ENCODE measurements at places on chromosomes 5 and 9.
A peak's percentile ranks its signal among the peaks of the same experiment; 100 is the strongest.

- DNase-seq, result no peak
These were observed 34.7 kb downstream of the WHRN start for GRCh38 chr9:114470581-114470980.

GRCh38 chr9:122827761-122828093 is 661 bp downstream of the PDCL start:
- DNase-seq, result no peak

- DNase-seq, result no peak
These were observed 440.4 kb downstream of the DMRT2 start for GRCh38 chr9:1490341-1491232.

GRCh38 chr5:54915466-54916027 is 69.8 kb downstream of the ESM1 start:
- no peak for DNase-seq

- DNase-seq, result no peak
These were observed 228.3 kb downstream of the CACNA1B start for GRCh38 chr9:138105561-138106505.

- DNase-seq, result no peak
These were observed 831 bp downstream of the KLHL3 start for GRCh38 chr5:137734962-137735554.

DNA sequence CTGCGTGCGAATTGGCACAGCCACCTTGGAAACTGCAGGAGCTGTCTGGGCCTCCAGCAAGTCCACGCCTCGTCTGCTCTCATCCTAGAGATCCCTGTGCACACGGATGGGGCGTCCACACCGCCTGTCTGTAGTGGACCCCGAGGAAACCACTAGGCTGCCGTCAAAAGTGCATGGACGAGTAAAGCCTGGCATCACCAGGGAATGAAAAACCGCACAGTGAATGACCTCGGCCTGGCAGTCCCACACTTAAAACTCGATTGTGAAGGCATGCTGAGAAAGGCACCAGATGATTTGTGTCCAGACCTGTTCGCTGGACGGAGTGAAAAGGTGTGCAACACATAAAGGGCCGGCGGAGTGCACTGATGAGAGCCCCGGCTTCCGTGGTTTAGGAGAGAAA is 50.8 kb downstream of the MRPL36 start:
- no peak for DNase-seq

GRCh38 chr9:25415718-25416117 is 262.5 kb downstream of the TUSC1 start:
- no peak for DNase-seq

- DNase-seq, result no peak
These were observed 126.1 kb upstream of the VCAN start for GRCh38 chr5:83345423-83345822.

DNA sequence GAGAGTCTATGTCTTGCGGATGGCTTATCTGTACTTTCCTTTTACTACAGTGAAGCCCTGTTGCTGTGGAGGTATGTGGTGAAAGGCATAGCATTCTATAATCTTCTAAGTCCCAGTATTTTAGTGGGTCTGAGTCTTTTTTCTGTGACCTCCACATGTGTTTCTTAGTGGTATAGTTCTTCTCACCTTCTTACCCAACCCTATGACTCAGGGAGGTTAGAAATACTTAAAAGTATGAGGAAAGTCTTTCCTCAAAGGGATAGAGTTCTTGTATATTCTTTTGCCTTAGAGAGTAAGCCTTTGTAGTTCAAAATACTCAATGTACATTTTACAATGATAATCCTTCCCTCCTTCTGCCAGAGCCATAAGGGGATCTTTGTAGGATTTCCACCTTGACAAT is 621.9 kb upstream of the CTNND2 start:
- DNase-seq, result no peak

GRCh38 chr5:54757541-54757940 is 227.9 kb downstream of the ESM1 start:
- no peak for DNase-seq

DNA sequence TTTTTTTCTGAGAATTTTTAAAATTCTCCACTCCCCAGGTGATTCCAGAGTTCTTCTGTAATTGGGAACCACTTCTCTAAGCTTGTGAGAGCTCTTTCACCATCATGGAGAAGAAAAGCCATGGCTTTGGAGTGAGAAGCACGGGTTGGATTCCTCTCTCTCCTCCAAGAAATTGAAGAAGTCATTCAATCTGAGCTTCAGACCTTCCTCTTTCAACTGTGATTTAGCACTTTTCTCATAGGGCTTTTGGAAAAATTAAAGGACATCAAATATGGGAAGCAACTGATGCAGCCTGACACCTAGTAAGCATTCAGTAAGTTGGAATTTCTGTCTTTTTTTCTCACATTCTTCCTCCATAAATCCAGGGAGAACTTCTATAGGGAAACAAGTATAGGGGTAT is 580.4 kb upstream of the KLF4 start:
- DNase-seq, result no peak

DNA sequence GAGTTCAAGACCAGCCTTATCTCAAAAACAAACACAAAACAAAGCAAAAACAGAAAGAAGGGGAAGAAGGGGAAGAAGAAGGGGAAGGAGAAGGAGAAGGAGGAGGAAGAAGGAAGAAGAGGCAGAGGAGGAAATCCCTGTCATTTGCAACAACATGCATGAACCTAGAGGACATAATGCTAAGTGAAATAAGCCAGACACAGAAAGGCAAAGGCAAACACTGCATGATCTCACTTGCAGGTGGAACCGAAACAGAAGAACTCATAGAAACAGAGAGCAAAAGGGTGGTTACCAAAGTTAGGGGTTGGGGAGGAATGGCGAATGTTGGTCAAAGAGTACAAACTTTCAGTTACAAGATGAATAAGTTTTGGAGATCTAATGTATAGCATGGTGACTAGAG is 135.4 kb downstream of the UGCG start:
- no peak for DNase-seq

DNA sequence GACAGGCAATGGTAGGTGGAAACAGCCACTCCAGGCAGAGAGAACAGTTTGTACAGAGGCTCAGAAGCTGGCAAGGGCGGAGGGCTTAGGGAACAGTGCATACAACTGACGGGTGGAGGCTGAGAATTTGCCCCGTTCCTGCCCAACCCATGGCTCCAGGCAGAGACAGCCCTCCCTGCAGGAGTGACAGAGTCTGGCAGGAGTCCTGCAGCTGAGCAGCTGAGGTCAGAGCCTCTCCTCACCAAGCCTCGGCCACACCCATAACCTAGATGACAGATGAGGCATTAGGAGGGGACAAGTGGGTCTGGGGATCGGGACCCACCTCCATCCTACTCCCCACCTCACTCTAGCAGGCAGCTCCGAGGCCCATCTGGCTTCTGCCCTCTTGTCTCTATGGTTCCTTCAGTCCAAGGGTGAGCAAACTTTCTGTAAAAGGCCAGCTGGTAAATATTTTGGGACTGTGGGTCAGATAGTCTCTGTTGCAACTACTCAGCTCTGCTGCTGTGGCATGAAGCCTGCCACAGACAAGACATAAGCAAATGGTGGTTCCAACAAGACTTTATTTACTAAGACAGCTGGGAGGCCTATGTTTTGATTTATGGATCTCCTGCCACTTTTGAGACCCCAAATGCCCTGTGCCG is 83.7 kb downstream of the SH3TC2 start:
- no peak for DNase-seq

GRCh38 chr5:123116757-123117156 is 27.7 kb downstream of the PRDM6 start:
- DNase-seq, result no peak

GRCh38 chr5:58631895-58632294 is 49.0 kb downstream of the RAB3C start:
- no peak for DNase-seq

DNA sequence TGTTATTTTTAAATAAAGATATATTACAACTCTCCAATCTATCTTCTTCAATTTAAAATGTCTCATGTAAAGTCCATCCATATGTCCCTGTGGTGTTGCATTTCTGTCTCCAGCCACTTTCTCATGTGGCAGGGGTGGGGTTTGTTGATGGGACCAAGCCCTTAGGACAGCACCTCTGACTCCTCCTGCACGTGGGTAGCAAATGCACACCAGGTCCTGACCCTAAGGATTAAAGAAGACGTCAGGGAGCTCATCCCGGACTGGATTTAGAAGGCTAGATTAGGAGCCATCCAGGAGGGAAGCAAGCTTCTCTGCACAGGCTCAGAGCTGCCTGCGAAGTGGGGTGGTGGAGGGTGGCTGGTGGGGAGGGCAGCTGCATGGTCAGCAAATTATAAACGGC is 38.9 kb upstream of the FAM120AOS start:
- no peak for DNase-seq

- DNase-seq, result no peak
These were observed 36.6 kb upstream of the CDH12 start for GRCh38 chr5:22889720-22890119.

DNA sequence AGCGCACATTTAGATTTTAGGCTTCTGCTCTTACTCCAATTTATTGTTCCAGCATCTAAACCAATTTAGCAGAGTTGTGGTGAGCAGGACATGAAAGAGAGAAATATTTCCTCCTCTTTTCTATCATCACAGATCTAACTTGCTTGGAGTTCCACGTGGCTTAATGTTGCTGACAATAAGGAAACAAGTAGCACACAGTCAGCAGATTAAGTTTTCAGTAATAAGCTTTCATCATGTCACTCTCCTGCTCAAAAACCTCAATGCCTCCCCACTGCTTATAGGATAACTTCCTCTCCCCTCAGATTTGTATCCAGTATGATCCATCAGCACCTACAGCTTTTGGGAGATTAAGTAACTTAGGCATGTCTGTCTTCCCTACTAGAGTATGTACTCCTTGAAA is 10.4 kb upstream of the SSBP2 start:
- no peak for DNase-seq

DNA sequence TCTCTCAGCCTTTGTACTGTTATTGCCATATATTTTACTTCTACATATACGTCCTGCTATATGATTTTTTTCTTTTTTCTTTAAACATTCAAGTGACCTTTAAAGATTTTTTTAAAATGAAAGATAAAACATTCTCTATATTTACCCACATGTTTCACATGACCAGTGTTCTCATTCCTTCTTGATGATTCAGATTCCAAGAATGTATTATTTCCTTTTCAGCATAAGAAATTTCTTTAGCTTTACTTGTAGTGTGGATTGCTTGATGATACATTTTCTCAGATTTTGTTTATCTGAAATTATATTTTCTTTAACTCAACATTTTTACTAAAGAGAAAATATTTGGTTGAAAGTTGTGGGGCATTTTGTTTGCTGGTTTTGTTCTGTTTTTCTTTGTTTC is 792.1 kb downstream of the BRINP1 start:
- DNase-seq, result no peak

- DNase-seq, result no peak
These were observed 72.4 kb upstream of the FBXW11 start for GRCh38 chr5:172078726-172079345.

DNA sequence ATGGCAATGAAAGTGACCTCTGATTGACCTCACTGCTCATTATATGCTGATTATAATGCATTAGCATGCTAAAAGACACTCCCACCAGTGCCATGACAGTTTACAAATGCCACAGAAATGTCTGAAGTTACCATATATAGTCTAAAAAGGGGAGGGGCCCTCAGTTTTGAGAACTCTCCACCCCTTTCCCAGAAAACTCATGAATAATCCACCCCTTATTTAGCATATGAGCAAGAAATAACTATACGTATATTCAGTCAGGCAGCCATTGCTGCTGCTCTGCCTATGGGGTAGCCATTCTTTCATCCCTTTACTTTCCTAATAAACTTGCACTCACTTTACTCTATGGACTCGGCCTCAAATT is 163.1 kb downstream of the ESM1 start:
- no peak for DNase-seq

DNA sequence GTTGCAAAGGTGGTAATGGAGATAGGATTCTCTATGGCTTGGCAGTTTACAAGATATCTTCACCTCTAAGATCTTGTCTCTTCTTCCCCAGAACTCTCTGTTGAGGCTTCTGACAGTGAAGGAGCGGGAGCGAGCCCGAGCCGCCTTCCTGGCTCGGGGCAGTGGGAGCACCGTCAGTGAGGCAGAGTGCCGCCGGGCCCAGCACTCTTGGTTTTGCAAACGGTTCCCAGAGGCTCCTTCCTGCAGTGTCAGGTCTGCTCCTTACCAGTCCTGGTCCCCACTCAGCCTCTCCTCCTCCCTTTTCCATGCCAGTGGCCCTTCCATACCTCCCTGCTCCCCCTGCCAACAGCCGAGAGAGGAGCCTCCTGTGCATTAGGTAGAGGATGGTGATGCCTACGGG is 12.6 kb upstream of the DNAJB5 start:
- no peak for DNase-seq

GRCh38 chr5:151115272-151115905 is 34.6 kb upstream of the TNIP1 start:
- DNase-seq, result peak; percentile 55
